IPS-NIHi11 (cell line): ENCODE measurements at places on chromosomes 3 and 15.
A peak's percentile ranks its signal among the peaks of the same experiment; 100 is the strongest.

DNA sequence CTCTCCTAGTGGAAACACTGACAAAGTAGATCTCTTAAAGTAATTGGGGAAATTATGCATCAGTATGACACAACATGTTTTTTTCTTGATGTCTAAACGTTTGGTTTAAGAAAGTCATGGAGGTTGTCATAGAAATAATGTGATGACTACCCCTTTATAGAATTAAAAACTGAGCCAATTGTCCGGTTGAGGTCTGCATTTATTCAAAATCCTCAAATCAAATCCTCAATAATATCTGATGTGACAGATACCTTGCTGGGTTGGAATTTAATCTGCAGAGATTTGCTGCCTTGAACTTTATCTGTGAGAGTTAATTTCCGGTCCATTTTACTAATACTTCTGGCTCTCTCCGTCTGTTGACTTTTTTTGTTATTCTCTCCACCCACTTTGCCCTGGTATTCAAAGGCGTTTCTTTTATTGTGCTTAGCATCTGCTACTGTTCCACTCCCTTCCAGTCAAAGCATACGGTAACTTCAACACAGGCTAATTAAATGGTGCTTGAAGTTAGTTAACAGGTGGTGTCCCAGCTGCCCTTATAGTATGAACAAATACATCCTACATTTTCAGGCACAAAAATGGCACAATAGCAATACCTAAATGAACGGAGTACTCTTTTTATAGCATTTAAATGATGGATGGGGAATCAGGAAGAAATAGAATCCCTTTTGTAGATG lies 628.3 kb downstream of the ROBO1 start:
- no peak for DNase-seq

GRCh38 chr3:43612419-43612818 lies 9.4 kb downstream of the ANO10 start:
- no peak for DNase-seq

DNA sequence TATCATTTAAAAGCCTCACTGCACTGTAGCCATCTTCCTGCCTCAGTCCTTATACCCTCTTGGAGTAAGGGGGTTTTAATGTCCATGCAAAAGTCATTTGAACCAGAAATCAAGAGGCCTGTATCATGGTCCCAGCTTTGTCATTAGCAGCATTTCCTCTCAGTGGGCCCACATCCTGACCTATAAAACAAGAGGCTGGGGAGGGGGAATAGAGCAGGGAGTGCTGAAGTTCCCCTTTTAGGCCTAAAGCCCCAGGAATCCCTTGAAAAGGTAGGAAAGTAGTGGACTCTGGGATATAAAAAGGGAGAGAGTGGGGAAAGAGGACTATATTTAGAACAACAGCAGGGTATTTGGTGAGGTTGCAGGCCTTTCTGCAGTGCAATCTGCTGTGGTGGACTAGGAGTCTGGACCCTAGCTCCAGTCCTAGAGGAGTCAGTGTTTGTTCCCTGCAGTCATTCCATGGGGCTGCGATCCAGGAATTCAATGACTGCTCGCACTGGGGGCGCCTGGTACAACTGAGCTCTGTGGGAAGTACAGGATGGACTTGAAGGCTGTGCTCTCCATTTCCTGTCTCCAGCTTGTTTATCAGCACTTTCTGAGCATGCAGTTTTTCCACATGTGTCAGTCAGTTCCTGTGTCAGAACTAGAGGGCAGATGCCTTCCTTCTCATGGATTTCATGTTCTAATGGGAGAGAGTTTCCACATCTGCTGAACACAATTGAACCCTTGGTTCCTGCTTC lies 46.8 kb downstream of the PDHB start:
- DNase-seq: no peak

- no peak for DNase-seq
Observed at GRCh38 chr3:116607205-116607604, 102.4 kb upstream of the TUSC7 start.

GRCh38 chr15:39451121-39451688 lies 129.7 kb upstream of the THBS1 start:
- no peak for DNase-seq

- DNase-seq: peak; percentile 21
Observed at GRCh38 chr3:111715911-111716523, 120.9 kb upstream of the ZBED2 start.

GRCh38 chr3:159001711-159002110 lies 199.9 kb downstream of the MFSD1 start:
- no peak for DNase-seq

DNA sequence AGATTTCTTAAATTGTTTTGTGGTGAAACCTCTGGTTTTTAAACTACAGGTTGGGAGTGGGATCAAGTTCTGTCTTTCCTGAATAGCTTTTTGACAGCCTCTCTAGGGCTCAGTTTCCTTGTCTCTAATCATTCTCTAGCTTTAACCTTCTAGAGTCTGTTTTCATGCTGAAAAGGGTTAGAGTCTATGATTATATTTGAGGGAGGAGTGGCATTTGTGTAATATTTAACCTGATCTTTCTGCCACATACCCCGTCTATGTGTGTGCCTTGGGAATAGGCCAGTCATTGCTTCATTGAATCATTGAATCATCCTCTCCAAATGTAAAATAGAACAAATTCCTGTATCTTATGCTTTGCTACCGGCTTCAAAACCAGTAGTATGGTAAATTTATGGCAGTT lies 204.9 kb downstream of the KLHL25 start:
- no peak for DNase-seq

GRCh38 chr3:35446896-35447295 lies 192.4 kb upstream of the ARPP21 start:
- DNase-seq: no peak

DNA sequence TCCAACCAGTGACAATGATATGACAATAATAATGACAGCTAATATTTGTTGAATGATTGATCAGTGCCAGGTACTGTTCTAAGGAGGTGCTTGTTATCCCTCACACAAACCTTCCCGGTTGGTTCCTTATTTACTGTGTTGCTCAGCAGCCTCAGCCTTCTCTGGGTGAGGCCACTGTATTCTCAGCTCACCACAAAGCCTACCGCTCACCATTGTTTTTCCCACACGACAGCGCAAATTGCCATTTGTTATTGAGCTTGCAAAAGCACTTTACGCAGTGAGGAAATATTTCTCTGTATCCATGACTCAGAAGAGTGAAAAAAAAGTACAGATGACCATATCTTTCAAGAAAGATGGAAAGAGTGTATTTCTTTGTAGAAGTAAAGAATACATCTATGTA lies 49.5 kb upstream of the PDZRN3 start:
- DNase-seq: no peak

DNA sequence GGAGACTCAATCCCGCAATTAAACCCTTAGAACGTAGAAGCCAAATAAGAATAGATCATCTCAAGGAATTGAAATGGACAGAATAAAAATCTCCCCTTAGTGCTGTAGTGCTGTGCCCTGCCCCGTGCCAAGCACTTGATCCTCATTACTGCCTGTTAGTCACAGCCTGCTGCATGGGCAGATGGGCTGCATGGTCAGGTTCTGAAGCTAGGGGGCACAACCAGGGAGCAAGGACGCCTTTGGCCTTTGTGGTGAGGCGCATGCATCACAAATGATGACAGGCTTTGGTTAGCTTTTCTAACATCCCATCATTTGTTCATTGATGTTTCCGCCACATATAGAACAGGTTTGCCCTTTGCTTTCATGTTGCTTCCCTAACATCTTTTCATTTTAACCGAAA lies 336.3 kb upstream of the ADAMTS9 start:
- DNase-seq: no peak

DNA sequence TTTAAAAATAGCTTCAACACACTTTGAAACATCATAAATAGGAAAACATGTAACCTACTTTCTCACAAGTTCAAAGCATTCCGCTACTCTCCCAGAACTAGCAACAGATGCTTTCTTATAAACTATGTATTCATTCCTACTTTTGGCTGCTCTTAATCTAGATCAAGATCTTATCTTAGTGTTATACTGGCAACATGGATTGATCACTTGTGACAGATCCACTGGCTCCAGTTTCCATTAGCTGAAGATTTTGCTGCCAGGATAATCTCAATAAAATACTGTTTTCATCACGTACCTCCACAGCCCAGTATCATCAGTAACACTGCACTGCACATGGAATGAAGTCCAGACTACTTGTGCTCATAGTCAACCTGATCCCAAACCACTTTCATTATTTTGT lies 491.7 kb upstream of the AGTR1 start:
- no peak for DNase-seq

- DNase-seq: peak; percentile 68
Observed at GRCh38 chr3:177777699-177778098, 580.4 kb upstream of the TBL1XR1 start.

DNA sequence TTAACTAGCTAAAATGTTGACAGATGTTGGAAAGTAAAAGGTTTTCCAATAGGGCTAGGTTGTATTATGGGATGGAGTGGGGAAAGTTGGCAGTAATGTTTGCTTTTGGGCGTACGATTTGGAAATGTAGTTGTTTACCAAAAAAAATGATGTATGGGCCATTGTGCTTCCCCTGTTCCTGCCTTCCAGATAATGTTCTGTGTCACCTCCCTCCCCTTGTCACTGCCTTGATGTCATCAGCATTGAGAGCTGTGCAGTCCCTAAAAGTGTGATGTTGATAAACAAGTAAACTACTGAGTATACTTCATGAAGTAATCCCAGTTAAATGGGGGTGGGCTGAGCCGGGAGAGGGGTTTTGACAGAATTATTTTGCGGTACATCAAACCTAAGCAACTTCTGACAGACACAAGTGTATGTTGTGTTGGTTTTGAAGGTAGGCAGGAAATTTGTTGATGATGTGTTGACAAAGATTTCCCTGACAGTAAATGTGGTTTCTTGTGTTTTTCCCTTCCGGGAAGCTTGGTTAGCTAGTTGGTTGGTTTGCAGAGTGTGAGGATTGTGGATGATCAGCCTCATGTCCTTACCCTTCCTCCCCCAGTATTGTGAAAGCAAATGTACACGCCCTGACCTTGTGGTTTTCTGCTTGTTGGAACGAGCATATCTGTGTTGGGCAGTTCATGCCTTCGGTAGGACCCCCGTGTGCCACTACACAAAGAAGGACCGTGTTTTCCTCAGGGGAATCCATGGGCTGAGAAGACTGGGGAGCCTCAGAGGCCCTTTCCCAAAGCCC lies 87.3 kb downstream of the PGPEP1L start:
- no peak for DNase-seq

GRCh38 chr15:66703540-66703941 lies 1.5 kb downstream of the SMAD6 start:
- DNase-seq: no peak

GRCh38 chr15:26868029-26868685 lies 1.3 kb downstream of the GABRA5 start:
- DNase-seq: no peak

- no peak for DNase-seq
Observed at GRCh38 chr3:126026277-126026751, 57.3 kb downstream of the ROPN1B start.

DNA sequence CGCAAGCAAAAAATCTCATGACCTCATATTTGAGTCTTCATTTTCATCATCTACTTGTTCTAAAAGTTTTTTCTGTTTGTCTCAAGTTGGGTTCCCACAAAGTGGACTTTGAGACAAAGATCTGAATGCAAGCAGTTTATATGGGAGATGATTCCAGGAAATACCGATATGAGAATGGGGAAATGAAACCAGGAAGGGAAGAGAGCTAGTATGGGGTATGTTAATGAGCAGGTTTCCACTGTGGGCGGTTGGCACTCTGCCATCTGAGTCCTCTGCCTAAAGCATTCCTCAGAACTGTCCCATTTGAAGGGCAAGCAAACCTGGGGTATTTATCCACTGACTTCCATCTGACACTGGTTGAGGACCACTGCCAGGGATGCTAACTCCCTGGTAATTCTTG lies 8.8 kb downstream of the ADPRH start:
- no peak for DNase-seq

DNA sequence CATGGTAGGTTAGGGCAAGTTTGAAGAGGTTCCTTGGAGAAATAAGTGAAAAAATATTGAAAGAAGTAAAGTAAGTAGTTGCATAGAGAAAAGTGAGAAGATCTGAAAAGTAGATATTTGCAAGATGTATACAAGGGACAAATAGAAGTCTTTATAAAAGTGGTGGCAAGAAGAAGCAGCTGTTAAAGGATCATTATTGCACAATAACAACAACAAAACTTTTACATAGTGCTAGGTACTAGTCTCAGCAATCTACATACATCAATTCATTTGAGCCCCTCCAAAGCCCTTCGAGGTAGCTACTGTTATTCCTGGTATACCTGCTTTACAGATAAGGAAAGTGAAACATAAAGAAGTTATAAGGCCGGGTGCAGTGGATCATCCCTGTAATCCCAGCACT lies 239.6 kb downstream of the MEIS2 start:
- DNase-seq: no peak

DNA sequence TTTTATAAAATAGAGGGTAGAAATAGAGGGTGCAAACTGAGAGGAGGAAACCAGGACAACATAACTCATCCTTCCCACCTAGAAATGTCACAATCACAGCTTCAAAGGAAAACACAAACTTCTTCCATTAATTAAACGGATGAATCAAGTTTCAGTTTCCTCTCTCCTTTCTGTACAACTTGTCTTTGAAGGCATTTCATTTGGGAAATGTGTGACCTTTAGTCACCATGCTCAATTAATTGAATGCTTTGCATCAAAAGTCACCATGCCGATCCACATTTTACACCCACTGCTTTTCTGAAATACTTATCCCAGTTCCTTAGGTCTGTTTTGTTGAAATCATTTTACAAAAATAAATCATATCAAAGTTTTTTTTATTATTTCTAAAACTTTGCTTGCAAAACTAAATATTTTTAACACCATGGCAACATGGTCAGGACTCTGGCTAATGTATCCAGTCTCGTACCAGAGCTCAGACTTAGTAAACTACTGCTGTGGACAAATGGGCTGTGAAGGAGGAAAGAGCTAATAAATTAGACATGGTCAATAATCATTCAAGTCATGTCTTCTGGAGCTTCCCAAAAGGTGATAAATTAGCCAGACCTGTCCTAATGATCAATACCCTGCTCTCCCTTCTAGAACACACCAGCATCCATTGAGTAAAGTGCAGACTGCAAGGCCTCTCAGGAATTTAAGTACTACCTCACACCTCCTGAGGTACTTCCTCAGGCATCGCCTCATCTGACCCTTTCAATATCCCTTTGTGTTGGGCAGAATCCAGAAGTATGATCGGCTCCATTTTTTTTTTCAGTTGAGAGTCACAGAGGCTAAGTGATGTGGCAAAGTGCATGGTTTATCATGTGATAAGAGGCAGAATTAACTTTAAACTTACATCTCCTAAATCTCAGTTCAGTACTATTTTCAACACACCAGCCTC lies 161.3 kb downstream of the GREM1 start:
- no peak for DNase-seq

- no peak for DNase-seq
Observed at GRCh38 chr3:44862226-44862637, 520 bp downstream of the TMEM42 start.

GRCh38 chr15:68328443-68328842 lies 50.9 kb downstream of the FEM1B start:
- no peak for DNase-seq

- no peak for DNase-seq
Observed at GRCh38 chr3:139679220-139679775, 1.5 kb upstream of the NMNAT3 start.

GRCh38 chr3:141392897-141393734 lies 24.8 kb downstream of the ZBTB38 start:
- DNase-seq: peak; percentile 51
